Activated T-cell treated with anti-CD3 and anti-CD28 coated beads, Interleukin-2, amount 50 U/mL, for 4 hours (primary cell): ENCODE measurements at places on chromosomes 12 and 14. TPM values are rescaled to one million over a fixed set of nuclear protein-coding genes. Genes with fewer than 3 reads are reported as not detected.

DNA sequence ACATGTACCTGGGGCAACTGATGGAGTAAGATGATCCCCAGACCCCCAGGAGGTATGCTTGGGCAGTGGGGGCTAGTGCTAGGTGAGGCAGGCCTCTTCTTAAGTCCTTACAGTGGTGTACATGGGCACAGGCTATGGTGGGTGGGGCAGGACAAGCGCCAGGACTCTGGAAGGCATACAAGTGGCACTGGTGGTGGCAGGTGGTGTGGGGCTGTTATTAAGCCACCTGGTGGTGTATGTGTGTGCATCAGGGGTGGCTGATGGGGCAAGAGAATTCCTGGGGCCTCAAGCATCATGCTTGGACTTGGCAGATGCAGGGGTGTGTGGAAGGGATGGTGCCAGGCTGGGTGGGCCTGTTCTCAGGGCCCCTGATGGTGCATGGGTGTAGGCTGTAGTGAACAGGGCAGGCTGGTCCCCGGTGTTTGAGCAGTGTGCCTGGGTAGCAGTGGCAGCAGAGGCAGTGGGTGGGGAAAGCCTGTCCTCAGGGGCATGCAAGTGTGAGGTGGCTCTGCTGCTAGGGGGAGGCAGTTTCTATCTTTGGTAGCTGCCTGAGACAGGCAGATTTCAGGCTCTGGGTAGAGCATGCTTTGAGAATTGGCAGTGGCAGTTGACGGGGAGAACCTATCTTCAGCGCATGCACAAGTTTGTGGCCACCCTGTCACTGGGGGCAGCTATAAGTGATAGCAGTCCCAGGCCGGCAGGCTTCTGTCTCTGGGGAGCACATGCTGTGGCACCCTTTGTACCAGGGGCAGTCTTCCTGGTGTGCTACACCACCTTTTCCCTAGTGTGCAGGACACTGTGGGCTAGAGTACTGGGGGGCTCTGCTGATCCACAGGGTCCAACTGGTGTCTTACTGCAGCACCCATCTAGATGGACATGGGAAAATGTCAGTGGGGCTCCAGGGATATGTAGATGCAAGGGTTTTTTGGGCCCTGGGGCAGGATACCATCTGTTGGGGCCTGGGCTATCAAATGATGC lies 52.6 kb upstream of the ABCD2 start:
- no peak for DNase-seq

DNA sequence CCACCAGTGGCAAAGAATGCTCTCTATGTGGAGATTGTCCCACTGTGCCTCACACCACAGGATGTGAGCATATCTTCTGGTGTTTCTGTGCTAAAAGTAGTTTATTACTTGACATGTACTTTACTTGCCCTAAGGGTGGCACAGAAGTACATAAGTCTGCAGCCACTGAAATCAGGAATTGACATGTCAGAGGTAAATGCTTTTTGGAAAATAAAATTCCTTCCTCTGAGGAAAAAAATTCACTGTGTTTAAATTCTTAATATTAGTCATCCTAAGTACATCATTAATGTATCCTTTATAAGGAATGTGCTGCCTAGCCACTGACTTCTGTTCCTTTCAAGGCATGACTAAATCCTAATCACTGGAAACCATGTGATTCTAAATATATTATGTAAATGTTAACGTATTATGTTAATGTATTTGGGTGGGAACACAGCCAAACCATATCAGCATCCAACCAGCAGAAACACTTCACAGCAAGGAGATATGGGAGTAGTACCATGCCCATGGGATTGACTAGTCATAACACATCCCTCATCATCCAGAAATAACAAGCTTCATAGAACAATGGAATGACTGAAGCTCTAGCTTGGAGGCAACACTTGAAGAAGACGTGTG lies 239.7 kb upstream of the PPFIA2 start:
- no peak for DNase-seq

GRCh38 chr12:125949471-125949870 lies 884.2 kb downstream of the AACS start:
- DNase-seq: no peak

Gene NOP9
- 68.0 TPM for total RNA-seq

GRCh38 chr14:31243860-31244259 lies 36.3 kb upstream of the HECTD1 start:
- no peak for DNase-seq
